Nucleus accumbens (tissue), 56 donors: ENCODE measurements at places on chromosomes 2 and 18.

- no peak for DNase-seq
Measured at GRCh38 chr18:44096016-44096415, 584.7 kb upstream of the SETBP1 start.

DNA sequence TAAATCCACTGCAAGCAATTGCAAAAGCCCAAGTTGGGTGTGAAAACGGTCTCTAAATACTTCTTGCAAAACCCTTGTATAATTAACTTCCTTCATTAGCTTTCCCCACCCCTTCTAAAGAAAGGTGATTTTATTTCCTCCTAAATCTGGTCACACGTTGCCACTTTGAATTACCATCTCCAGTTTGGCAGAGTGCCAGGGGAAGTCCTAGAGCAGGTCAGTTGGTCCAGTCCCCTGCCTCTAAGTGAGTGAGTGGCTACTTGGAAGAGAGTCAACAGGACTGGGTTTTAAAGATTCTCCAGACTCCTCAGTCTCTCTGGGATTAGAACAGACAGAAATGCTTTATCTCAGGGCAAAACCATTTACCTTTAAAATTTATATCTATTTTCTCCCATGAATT, 18.7 kb upstream of the LYPD6B start:
- DNase-seq = no peak

GRCh38 chr2:128779301-128780095, 460.8 kb upstream of the HS6ST1 start:
- DNase-seq = no peak

GRCh38 chr2:64672708-64673107, 19.0 kb upstream of the SERTAD2 start:
- no peak for DNase-seq

DNA sequence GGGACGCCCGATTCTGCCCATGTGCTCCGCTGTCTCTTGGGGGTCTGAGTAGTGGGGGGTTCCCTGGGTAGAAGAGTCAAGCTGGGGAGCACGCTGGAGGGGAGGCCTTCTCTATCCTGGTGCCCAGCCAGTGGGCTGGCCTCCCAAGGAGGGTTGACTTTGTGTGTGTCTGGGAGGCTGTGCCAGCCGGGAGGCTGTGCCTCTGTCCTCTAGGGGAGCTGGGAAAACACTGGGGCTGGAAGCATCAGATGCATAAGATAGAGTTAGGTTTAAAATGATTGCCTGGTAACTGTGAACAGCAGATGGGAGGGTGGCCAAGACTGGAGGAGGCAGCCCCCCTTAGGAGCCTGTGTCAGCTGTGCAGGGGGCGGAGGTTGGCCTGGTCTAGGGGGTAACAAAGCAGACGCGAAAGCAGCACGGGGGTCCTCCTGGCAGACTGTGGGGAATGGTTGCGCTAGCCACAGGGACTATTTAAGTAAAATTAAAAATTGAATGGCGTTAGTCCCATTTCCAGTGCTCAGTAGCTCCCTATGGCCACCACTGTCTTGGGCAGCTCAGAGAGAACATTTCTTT, 1.3 kb downstream of the ING5 start:
- DNase-seq = no peak

DNA sequence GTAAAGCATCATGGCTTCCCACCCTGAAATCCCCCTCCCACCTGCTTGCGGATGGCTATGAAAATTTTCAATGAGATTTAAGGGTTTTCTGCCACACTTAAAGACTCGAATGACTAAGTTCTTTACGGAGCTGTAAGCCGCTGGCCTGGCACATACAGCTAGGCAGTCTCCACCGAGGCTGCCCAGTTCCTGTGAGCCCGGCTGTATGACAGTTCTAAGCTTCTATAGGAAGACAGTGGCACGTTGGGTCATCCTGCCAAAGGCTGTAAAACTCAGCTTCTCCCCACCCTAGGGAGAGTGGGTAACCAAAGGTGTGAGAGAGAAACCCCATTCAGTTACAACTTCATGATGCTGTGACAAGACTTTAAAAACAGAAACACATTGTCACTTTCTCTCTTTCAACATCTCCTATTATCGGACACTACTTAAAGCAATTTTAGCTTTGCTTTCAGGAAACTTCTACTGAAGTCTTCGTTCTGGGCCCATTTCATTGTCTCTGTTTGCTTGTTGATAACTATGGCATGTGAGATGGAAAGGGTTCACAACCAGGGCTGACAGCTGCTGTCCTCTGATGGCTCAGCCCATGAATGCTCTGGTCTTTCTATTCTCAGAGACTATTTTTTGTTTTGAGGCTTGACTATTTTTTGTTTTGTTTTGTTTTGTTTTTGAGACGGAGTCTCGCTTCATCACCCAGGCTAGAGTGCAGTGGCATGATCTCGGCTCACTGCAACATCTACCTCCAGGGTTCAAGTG, 7.1 kb downstream of the CASP8 start:
- DNase-seq = no peak

DNA sequence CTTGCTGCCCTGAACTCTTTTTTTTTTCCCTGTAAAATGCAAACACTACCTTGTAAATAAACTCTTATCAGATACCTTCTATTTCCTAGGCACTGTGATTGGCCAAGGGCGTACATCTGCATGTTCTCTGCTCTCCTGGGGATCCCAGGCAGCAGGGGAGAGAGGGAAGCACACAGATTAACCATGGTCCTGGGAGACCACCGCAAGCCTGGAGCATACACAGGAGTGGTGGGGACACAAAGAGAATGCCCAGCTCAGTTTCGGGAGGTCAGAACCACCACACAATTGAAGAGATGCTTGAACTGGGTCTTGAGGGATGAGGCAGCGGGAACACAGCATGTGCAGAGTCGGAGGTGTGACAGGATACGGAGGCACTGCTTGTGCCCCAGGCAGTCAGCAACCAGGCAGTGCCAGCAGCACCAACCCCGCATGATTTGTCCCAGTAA, 2.1 kb downstream of the GREB1 start:
- no peak for DNase-seq

DNA sequence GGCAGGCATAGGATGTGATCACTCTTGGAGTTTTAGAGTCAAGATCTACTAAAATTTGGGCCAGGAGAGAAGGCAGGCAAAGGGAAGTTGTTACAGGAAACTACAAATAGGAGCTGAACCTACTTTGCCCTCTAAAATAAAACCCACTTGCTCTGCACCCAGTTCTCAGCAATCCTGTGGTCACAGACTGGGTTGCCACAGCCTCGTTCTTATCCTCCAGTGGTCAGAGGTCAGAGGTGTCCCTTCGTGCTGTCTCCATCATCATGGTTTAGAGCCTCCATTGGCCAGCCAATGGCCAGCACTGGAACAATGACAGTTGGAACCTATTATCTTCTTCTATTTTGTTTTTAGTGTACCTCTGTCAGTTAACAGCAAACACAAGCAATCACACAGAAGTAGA, 90.7 kb upstream of the TNP1 start:
- no peak for DNase-seq

GRCh38 chr2:237935740-237936452, 30.9 kb upstream of the UBE2F start:
- DNase-seq = no peak

DNA sequence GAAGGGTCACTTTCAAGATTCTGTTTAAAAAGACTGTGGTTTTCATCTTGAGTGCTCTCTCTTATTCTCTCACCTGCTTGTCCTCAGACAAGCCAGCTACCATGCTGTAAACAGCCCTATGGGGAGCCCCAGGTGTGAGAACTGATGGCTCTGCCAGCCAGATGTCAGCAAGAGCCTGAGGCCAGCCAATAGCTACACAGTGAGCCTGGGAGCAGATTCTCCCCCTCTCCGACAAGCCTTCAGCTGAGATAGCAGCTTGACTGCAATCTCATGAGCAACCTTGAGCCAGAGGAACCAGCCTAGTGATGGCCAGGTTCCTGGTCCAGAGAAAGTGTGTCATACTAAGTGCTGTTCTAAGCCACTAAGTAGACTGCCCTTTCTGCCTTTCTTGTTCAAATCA, 272.1 kb downstream of the NAPG start:
- DNase-seq = no peak

- no peak for DNase-seq
Measured at GRCh38 chr2:165440367-165440766, 29.1 kb upstream of the CSRNP3 start.
